ENCODE measurements at places on chromosomes 7 and 10.

DNA sequence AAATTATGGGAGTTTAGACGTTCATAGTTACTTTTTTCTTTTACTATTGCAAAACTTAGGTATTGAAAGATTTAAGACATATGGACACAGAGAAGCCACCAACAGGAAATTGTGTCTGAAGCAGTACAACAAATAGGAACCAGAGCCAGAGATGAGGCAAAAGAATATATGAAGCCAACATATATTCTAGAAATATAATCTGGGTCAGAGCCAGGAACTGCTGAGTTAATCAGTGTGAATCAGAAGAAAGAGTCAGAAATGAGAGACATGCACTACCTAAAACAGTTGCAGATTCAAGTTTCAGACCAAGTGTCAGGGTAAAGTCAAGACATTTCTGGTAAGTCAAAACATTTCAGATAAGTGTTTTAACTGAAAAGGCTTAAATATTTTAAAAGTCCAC is 67.7 kb downstream of the DGKB start:
- DNase-seq = no peak

- DNase-seq = no peak
These were observed 109.5 kb upstream of the HABP2 start for GRCh38 chr10:113443141-113443925.

DNA sequence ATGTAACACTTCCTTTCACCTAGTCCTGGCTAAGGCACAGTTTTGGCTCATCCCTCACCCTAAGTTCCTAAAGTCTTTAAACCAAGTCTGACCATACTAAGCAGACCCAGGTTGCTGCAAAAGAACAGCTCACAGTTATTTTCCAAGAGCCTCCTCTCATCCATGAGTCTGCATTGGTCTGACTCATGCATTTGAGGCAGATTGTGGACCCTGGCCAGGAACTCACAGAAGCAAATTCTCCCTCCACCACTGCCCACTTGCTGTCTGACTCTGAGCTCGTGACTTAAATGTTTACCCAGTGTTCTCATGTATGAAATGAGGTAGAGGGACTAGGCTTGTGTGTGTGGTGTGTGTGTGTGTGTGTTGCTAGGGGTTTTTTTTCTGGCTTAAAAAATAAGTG is 1272.8 kb downstream of the TYW1 start:
- DNase-seq = no peak

- DNase-seq = no peak
These were observed 438.6 kb upstream of the GALNT17 start for GRCh38 chr7:70693321-70693685.

DNA sequence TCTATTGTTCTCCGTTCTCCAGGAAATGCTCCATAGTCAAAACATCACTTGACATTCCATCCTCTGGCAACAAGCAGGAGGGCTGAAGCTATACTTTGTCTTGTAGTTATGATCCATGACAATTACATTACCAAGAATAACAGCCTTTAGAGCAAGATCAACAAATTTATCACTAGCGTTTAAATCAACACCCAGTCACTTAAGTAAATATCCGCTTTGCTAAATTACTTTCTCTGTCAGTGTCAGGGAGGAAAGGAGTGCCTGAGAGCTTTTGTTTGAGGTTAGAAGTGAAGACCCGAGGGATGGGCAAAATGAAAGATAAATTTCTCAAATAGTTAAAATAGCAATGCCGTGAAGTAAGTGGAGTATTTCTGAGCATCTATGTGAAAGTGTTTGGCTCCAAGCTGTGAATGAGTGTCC is 236.1 kb upstream of the BMPER start:
- DNase-seq = no peak

DNA sequence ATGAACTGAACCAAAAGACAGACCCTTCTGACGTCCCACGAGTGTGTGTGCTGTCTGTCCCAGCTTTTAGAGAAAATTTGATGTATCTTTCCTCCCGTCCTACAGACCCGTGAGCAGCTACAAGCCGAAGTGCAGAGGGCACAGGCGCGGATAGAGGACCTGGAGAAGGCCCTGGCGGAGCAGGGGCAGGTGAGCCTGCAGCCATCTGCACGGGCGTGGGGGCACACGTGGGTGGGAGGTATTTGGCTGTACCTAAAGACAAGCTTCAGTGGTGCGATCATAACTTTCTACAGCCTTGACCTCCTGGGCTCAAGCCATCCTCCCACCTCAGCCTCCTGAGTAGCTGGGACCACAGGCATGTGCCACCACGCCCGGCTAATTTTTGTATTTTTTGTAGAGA is 41.7 kb upstream of the DPYSL4 start:
- no peak for DNase-seq

DNA sequence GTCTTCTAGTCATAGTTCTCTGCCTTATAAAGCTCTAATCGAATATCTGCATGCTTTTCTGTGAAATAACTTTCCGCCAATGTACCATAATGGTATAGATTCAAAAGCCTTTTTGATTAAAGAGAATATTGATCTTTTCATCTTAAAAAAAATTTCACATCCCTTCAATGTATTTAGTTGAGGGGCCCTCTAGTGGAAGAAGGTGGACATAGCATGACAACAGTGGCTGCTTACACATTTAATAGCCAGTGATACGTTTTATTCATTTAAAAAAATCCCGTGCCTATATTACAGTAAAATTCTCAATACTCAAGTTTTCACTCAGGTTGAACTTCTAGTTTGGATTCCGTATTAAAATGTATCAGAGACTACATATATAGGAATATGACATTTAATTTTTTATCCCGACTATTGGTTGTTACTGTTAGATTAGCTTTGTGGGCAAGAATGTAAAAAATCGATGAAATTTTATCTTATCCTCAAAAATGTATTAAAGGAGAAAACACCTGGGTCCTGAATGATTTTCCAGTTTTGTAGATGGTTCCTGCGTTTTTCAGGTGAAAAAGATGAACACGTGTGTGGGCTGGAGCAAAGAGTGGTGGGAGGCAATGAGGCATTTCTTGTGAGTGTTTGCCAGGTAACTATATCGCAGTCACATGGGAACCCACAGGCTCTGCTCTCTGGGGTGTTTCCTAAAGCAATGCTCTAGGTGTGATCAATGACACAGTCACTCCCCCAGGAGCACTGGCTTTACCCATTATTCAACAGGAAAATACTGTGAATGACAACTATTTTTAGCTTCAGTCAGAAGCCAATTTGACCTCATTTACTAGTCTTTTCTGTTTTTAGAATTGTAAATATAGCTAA is 24.1 kb upstream of the PNLIP start:
- DNase-seq = no peak

DNA sequence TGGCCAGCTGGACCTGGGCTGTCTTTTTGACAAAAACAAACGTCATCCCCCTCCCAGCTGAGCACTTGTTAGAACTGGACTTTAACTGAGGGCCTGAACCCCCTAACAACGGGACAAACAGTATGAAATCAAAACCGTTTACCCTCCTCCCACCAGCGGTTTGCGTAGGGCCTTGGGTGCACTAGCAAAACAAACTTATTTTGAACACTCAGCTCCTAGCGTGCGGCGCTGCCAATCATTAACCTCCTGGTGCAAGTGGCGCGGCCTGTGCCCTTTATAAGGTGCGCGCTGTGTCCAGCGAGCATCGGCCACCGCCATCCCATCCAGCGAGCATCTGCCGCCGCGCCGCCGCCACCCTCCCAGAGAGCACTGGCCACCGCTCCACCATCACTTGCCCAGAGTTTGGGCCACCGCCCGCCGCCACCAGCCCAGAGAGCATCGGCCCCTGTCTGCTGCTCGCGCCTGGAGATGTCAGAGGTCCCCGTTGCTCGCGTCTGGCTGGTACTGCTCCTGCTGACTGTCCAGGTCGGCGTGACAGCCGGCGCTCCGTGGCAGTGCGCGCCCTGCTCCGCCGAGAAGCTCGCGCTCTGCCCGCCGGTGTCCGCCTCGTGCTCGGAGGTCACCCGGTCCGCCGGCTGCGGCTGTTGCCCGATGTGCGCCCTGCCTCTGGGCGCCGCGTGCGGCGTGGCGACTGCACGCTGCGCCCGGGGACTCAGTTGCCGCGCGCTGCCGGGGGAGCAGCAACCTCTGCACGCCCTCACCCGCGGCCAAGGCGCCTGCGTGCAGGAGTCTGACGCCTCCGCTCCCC is at the start of gene IGFBP1:
Gene IGFBP1 (plus strand): TSS at position 304 of the 808 bp plus-strand sequence. CDS start 165 bp downstream, at position 469.
- no peak for DNase-seq

DNA sequence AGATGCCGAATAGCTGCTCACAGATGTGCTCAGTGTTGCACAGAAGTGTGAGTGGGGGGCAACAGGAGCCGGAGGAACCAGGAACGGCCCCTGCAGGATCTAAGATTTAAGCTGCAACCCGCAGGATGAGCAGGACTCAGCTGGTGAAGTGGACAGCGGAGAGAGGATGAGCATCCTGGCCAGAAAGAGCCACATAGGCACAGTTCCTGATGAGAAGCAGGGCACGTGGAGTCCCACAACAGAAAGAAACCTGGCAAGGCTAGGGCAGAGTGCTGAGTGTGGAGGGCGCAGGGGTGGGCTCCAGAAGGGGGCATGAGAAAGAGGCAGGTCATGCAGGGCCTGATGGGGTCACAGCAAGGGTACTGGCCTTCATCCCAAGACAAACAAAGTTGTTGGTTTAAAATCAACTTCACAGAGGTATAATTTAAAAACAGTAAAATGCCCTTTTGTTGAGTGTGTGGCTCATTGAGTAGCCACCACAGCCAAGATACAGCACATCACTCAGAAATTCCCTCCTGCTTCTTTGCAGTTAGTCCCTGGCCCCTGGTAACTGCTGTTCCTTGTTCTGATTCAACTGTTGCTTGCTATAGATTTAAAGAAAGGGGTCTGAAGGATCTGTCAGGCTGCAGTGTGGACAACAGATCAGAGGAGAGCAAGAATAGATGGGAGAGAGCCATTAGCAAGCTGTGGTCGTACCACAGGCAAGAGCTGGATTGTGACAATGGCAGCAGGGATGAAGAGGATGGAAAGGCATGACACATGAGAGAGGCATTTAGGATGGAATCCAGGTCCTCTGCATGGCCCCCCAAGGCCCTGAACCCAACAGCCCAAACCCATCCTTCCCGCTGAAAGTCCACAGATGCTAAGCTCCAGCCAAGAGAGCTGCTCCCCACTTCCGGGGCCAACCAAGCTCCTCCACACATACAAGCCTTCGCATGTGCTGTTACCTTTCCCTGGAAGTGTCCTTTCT is 53.1 kb upstream of the OSBPL3 start:
- DNase-seq = no peak
